ENCODE measurements at places on chromosomes 5 and 9.

- DNase-seq: no peak
Observed at GRCh38 chr5:14884062-14884612, 12.6 kb upstream of the ANKH start.

- no peak for DNase-seq
Observed at GRCh38 chr5:149750596-149750995, 20.5 kb downstream of the PPARGC1B start.

DNA sequence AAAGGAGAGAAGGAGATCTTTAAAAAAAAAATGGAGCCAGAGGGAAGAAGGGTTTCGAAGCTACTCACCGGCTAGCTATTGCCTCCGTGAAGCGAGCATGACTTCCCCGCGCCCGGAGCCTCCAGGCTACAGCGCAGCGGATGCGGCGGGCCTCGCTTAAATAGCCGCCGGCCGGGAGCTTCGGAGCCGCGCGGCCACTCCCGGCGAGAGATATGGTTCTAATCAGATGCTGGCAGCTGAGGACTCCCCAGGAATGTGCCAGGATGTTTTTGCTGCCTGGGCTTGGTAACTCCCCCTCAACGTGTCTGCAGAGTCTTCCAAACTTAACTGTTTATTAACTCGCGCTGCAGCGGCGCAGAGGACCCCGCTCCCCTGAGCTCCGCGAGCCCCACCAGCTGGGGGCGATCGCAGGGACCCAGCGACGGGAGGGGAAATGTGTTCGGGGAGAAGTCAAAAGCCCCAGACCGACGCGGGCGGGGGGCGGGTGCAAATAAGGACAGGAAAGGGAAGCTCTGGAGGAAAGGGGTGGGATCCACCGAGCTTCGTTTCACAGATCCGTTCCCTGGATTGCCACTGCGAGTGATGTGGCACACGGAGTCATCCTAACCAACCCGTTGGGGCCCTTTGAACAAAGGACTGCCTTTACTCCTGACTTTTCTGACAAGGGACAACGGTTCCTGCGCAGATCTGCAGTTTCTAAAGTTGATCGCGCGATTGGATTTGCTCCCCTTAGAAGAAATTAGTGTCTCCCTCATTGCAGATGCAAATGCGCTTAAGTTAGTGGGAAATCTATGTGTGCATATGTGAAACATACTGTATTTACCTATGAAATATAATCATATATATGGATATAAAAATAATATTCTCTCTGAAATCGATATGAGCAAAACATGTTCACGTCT, at the start of gene DAB2:
Gene DAB2 (minus strand): TSS at position 245 of the 902 bp plus-strand sequence. CDS start 30,660 bp downstream, outside the sequence.
- DNase-seq: peak; percentile 92

DNA sequence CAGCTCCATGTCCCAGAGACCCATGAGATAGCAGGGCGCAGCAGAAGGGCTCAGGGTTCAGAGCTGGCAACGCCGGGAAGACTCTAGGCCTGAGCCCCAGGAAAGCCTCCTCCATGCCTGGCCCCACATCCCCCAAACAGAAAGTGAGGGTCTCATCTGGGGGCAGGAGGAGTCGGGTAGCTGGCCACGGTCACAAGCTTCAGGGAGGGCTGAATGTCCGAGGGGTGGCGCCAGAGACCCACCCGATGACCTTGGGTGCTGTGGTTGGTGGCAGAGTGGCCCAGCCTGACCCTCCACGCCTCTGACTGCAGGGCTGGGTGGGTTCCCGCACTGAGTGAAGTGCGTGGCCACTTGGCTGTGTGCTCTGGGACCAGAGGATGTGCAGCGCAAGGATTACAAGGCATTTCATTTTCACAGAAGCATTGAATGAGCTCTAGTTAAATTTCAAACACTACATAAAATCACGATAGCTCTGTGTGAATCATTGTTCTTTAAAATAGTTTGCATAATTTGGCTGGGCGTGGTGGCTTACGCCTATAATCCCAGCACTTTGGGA, 3.0 kb downstream of the C8G start:
- peak; percentile 55 for DNase-seq

DNA sequence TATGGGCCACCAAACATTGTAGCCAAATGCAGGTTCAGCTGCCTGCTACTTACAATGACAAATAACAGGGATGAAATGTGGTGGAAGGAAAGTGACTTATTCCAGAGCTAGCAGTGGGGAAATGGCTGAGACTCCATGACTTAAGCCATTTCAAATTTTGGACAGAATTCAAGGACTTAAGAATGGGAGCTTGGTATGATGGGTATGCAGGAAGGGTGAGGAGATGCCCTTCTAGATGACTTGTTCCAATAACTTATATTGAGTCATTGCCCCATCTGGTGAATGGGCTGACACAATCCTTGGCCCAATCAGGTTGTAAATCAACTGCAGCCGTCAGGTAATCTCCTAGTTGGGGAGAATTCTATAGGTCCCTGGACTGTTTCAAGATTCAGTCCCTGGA, 230.7 kb upstream of the SGCD start:
- no peak for DNase-seq
